HepG2 (cell line): ENCODE measurements at places on chromosomes 2 and 18. TPM values are rescaled to one million over a fixed set of nuclear protein-coding genes. Genes with fewer than 3 reads are reported as not detected.

DNA sequence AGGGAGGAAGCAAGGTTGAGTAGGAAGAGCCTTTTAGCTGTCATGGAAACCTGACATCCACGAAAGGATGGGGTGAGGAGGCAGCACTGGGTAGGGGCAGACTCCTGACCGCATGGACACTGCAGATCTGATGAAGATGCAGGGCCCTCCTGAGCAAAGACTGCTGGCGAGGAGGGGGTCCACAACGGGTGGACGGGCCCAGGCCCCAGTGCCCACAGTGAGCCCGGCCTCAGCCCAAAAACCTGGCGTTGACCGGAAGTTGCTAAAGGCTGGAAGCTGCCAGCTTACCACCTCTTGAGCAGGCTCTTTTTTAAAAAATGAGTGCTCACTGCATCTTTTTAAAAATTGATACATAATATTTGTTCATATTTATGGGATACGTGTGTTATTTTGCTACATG, 247.3 kb downstream of the SH3BP4 start:
- DNase-seq: no peak

Gene EN1
- not detected in 2 replicates for total RNA-seq

- DNase-seq: no peak
Observed at GRCh38 chr2:9092383-9093282, 89.1 kb upstream of the MBOAT2 start.

DNA sequence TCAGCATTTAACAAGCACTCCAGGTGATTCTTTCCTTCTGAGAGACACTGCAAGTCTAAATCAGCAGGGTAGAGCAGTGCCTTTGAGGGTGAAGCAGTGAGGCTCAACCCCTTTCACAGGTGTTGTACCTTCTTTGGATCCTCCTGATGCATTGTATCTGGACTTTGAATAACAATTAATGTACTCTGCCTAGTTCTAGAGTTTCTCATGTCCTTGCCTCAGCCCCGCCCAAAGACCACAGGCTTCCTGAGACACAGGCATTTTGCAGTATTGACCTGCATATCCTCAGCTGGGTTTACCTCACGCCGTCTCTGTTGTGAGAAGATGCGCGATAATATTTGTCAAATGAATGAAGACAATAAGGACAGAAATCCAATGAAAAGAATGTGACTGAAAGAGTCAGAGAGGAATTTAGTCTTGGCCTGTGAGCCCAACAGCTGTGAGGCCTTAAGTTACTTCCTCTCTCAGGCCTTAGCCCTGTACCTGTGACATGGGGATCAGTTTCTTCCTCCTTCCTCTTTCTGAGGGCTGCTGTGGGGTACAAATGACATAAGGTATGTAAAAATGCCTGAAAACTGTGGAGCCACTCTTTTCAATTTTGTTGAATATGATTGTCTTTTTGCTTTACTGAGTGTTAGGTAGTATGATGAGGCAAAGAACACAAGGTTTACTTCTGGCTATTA, 43.7 kb downstream of the WIPF1 start:
- no peak for DNase-seq

GRCh38 chr2:150872756-150873395, 385.4 kb upstream of the RND3 start:
- DNase-seq: no peak

Gene RTP5
- not detected in 2 replicates for total RNA-seq

- no peak for DNase-seq
Observed at GRCh38 chr2:85405201-85406059, 4.7 kb downstream of the CAPG start.

DNA sequence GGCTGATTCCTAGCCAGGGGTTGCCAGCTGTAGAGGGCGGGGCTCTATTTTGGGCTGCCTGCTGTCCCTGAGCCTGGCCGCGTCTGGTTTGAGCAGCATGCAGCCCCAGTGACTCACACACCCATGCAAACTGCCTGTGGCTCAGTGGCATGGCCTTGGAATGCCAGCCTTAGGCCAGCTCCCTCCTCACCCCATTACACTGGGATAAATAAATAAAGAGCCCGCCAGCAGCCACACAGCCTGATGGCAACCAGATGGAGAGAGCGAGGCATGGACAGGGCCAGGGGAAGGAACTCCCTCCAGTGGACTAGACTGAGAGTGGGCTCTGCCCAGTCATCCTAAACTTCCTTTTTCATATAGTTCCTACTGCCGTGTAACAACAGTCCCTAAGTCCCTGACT, 18.3 kb downstream of the NHEJ1 start:
- DNase-seq: no peak

DNA sequence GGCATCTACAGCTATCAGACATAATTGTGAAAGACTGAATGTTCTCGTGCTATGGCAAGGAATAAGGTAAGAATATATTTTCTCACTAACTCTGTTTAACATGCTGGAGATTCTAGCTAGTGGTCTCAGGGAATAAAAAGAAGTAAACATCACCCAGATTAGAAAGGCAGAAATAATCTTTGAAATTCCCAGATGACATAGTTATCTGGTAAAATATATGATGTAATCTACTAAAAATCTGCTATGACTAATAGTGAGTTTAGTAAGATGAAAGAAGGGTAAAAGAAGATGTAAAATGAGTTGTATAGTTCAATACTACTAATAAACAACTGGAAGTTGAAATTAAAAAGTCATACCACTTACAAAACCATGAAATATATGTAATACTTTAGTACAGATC, 134.2 kb downstream of the DSC3 start:
- DNase-seq: no peak

DNA sequence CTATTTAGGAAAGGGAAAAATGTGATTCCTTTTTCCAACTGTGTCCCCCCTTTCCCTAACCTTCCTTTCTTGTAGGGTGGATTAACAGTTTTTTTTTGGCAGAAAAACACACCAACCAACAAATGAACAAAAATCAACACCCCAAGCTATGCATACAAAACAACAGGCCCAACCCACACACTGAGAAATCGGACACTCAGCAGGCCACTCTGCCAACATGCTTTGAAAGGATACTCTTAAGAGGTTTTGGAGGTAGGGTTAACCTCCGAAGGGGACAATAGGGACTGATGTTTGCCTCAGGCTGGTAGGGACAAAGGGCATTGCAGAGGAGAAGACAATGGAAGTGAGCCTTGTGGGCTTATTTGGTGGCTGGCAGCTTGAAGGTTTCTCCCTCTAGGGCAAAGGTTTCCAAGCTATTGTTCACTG, 33.1 kb upstream of the POLE4 start:
- DNase-seq: peak; percentile 34

Gene SEMA4F
- total RNA-seq: 4.0 and 7.1 TPM in 2 replicates

GRCh38 chr2:196927376-196928225, 1.1 kb upstream of the PGAP1 start:
- peak; percentile 57 for DNase-seq

Gene KIAA2012
- not detected in 2 replicates for total RNA-seq

DNA sequence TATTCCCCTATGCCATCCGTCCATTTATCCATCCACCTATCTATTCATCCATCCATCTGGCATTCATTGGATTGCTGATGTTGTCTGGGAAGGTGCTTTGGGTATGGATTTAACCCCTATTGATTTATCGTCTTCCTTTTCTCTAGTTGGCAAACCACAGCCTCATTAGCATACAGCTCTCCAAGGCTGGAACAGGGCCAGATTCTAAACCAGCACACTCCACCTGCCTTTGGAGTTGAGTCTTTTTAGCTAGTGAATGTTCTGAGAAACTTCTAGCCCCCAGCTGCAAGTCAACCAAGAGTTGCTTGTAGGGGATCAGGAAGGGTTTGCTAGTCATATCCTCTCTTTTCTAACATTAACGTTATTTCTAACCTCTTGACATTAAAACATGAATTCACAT, 90.7 kb downstream of the NRP2 start:
- no peak for DNase-seq
